Spinal cord (tissue), 10 donors: ENCODE measurements at places on chromosomes 7 and 10.
A peak's percentile ranks its signal among the peaks of the same experiment; 100 is the strongest.

DNA sequence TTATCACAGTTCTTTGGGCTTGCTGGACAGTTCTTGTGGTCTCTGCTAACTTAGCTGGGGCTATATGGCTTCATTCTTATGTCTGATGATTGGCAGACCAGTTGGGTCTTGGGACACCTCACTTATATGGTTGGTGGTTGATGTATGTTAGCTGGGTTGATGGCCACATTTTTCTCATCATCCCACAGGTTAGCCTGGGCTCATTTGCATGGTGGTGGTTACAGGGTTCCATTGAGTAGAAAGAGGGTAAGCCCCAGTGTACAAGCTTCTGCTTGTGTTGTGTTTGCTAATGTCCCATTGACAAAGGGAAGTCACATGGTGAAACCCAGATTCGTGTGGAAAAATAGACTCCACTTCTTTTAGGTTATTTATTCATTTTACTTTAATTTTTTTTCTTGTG, 40.6 kb downstream of the TMEM60 start:
- no peak for DNase-seq

- DNase-seq = no peak
Measured at GRCh38 chr10:101570428-101571270, 17.4 kb downstream of the POLL start.

- DNase-seq = no peak
Measured at GRCh38 chr10:131649617-131650016, 251.2 kb upstream of the PPP2R2D start.

- DNase-seq = peak; percentile 22
Measured at GRCh38 chr7:71414490-71414889, 282.5 kb downstream of the GALNT17 start.

- no peak for DNase-seq
Measured at GRCh38 chr10:29285624-29286051, 3.2 kb upstream of the LYZL1 start.

GRCh38 chr7:103993551-103993950, 4.1 kb upstream of the RELN start:
- no peak for DNase-seq

DNA sequence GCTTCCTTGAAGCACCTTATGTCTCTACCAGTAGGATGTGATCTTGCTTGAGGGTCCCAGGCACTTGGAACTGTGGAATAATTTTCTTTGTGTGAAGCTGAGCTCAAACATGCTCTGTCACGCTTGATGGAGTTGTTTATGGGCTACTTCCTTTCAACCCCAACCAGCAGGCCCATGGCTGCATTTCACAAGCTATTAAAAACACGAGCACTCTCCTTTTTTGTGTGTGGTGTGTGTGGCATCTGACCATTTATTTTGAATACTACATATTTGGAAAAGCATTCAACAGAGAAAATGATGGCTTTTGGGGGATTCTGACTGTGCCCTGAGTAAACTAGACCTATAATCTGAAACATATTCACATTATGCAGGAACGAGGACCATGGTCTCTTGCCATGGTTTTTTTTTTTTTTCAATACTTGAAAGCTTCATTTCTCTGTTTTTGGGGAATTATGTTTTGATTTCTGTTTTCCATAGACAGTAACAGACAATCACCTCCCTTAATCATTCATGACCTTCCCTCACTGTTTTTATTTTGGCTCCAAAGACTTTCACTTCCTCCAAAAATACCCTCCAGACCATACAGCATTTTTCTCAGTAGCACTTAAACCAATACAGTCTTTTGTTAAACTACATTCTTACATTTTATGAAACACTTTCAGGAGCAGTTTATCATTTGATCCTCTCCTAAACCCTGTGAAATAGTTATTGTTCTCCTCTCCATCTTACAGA, 233.6 kb upstream of the BMPER start:
- DNase-seq = no peak

DNA sequence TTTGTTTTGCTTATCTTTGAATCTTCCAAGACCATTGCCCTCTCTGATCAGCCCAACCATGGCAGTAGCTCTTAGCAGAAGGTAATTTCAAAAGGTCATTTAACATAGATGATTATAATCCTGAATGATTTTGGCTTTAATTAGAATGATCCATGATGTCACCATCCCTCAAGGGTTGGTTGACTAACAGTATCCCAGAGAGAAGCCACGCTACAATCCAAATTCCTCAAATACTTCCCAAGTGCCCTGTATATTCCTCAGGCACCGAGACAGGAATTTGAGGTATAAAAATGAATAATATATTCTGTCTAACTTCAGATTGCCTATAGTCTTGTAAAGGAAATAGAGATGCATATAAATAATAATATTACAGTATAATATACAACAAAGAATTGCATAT, 42.1 kb upstream of the TMEM196 start:
- no peak for DNase-seq

- DNase-seq = no peak
Measured at GRCh38 chr10:75051308-75051707, 60.1 kb upstream of the SAMD8 start.

GRCh38 chr7:1458683-1459511, at the start of gene MICALL2:
Gene MICALL2 (minus strand): TSS chr7:1459470. CDS start chr7:1459326, 144 bp downstream.
- DNase-seq = peak; percentile 33

- no peak for DNase-seq
Measured at GRCh38 chr7:156474241-156474743, 166.3 kb upstream of the RNF32 start.

DNA sequence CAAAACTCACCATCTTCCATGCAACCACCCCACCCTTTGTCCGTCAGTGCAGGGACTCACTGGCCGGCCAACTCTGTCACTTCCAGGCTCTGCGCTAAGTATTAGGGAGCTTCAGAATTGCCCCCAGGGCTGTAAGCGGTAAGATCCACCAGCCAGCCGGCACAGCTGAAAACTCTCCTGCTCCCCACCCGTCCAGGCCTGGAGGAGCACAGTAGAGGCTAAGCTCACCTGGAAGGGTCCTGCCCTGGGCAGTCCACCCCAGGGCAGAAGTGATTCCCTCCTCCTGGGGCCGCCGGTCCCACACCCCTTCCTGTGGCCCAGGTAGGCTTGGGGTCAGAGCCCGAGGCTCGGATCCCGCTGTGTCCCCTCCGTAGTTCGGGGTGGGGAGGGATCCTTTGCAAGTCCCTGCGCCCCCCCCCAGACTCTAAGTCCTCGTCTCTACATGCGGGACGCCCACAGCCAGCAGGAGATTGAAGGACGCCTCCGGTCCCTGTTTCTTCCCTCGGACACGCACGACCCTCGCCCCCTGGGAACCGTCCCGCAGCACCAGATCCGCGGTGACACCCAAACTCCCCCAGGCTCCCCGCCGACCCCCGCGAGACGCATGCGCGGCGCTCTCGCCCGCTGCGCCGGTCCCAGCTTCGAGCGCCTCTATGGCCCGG, 138.9 kb downstream of the ARHGAP22 start:
- no peak for DNase-seq

GRCh38 chr10:112280205-112280921, 2.8 kb upstream of the TECTB start:
- no peak for DNase-seq

DNA sequence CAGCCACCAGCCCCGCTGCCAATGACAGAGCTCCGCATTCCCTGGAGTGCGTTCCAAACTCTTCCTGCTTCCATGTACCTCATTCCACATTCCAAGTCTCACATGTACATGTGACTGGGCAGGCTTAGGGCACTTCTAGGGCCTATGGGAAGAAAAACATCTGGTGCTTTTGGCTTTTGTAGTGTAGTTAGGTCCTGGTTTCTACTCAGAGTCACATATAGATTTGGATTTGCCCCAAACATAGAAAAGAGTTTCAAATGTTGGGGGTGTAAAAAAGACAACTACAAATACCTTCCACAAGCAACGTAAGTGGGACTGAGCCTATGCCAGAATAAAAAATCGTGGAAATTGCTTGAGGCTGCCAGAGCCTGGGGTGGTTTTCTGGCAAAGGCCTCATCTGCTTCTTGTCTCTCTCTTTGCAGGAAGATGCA, 84.1 kb downstream of the ZNF467 start:
- DNase-seq = peak; percentile 70

DNA sequence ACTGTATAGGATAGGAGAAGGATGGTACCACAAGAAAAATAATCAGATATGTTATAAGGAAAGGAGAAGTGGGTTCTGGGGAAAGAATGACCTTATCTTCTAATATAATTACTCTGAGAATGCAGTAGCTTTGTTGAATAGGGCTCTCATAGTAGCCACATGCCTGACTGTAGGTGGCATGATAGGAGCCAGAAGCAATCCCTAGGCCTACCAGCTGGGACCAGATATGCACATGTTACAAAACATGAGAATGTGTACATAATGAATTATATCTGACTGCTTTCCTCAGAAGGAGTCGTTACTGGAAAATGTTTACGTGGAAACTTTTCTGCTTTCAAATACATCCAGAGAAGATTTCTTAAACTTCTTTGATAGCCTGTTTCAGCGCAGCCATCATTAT, 53.2 kb upstream of the FAM3C start:
- no peak for DNase-seq

DNA sequence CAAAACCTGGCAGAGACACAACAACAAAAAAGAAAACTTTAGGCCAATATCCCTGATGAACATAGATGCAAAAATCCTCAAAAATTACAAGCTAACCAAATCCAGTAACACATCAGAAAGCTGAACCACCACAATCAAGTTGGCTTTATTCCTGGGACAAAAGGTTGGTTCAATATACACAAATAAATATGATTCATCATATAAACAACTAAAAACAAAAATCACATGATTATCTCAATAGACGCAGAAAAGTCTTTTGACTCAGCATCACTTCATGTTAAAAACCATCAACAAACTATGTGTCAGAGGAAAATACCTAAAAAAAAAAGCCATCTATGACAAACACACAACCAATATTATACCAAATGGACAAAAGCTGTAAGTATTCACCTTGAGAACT, 283.5 kb downstream of the THSD7A start:
- DNase-seq = no peak

DNA sequence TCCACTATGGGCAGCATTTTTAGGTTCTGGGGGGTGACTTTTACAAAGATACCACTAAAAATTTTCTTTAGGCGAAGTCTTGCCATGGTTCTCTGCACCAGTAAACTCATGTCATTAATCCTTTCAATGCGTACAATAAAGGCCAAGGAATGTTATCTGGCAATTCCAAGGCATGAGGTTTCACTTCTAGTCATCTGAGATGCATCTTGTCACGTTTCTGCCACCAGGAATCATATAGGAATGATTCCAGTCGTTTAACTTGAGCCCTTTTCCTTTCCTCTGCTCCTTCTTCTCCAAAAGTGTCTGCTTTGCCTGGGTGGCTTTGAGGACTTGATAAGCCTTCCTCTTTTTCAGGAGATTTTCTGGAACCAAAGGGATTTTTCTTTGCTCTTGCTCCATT, 56.8 kb downstream of the COBL start:
- no peak for DNase-seq

DNA sequence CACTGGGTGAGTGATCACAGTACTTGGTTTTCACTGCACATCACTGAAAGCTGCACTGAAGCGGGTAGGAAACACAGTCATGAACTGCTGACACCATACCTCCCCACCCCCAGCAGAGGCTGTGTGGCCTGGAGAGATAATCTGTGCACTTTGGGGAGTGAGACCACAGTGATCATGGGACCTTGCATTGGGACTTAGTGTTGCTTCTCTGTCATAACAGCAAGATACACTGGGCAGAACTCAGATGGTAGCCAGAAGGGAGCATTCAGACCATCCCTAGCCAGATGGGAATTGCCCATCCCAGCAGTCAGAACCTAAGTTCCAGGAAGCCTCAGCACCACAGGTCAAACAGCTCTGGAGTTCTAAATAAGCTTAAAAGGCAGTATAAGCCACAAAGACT, 346.4 kb upstream of the TMEM229A start:
- DNase-seq = no peak

DNA sequence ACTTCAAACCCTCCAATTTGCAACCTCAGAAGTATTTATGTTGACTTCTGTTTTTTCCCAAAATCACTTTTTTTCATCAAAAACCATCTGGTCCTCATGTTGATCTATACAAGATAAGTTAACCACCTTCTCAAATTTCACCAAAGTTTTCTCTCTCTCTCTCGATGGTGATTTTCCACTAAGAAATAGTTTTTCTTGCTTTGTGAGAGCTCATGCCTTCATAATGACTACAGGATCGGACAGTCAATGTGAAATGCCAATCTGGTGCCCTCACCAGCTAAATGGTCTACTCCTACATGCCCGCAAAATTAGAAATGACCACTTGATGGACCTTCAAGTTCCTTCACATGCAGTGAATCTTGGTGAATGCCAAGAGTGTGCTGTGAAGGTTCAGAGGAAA, 40.4 kb downstream of the CNNM1 start:
- DNase-seq = no peak

GRCh38 chr7:11710377-11710776, 121.6 kb downstream of the THSD7A start:
- DNase-seq = no peak

DNA sequence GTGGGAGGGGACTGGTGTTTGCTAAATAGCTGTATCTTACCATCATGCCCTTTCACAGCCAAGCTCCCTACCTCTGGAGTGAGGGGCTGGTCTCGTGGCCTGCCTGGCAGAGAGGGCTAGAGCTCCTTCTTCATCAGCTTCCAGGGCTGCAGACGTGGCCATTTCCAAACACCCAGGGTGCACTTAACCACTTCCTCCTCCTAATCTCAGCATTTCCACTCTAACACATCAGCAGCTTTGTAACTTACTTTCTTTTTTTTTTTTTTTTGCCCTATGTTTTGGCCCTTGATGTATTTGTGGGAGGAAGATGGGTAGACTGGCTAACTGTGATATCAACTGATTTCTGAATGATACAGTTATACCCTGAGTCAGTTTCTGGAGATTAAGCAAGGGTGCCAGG, 27.4 kb downstream of the LRRC4 start:
- no peak for DNase-seq

DNA sequence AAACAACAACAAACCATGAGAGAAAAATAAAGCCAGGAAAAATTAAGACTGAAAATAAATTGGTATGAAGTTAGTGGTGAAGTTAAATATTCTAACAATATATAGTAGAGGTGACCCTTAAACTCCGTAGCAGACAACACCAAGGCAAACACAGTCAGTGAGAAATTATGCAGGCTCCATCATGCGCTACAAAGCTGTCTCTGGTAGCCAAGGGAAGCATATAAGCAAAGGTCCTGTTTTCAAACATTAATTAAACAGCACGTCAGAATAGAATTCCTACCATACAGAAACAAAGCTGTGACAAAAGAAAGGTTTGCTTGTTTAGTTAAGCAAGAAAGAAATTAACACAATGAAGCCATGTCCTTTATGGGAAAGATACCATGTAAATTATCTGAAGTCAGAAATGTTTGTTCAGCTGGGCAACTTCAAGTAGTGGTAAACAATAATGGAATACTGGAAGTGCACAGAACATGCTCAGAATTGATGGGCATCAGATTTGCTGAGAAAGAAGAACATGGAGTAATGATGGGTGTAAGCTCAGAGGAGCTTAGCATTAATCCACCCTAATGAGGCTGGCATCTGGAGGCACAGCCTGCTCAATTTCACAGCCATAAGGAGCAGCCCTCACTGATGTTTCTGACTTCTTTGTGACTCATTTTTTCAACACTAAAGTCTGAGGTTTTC, 75.7 kb downstream of the IGF2BP3 start:
- DNase-seq = no peak

DNA sequence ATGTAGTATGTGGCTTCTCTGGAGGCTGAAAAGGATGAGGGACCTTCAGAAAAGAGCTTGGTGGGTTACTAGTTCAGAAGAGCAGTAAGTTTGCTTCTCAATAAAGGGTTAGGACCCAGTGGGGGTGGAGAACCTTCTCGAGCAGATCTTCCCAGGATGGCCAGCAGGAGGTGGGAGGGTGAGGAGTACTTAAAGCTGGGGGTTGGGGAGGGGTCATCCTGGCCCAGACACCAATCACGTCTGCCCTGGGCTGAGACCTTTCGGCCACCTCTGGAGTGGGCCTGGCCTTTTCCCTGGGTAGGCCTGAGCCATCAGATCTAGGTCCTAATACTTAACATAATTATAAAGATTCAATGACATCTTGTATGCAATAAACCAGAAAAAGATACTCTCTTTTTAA, 149.0 kb upstream of the TCF7L2 start:
- no peak for DNase-seq
